ENCODE measurements at places on chromosomes 3 and 15.

- DNase-seq = no peak
- no peak overlapping the region for H3K27ac ChIP-seq
- no peaks in the 10 kb centered on the region for H3K36me3 ChIP-seq
These were observed 75.0 kb downstream of the GABRB3 start for GRCh38 chr15:26697913-26698312.

DNA sequence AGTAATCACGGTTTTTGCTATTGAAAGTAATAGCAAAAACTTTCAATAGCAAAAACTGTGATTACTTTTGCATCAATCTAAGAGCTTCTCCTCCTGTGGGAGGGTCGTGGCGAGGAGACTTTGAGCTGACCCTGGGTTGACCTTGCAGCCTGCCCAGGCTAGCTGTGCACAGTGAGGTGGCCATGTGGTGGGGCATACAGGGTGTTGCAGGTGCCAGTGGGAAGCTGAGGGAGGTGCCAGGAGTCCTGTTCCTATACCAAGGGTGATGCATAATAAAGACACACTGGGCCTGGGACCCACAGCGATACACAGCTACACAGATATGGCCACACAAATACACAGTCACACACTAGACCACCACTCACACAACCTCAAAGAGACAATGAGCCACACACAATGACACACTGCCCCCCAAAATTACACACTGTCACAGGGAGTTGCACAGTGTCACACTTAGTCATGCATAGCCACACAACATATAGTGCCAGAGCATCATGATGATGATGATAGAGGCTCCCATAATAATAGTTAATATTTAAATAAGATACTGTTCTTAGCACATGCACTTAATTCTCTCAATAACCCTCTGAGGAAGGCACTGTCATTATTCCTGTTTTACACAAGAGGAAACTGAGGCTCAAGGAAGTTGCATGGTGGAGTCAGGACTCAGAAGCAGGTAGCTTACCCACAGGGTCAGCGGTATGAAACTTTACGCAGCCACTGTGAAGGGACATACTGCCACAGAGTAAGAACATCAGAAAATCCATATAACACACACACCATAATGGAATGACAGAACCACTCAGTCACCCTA lies 6.3 kb downstream of the PLCD1 start:
- no peak overlapping the region for H3K27ac ChIP-seq
- H3K4me3 ChIP-seq = no peak overlapping the region
- no peaks in the 10 kb centered on the region for H3K27me3 ChIP-seq
- no peaks in the 10 kb centered on the region for H3K36me3 ChIP-seq
- no peak for DNase-seq

DNA sequence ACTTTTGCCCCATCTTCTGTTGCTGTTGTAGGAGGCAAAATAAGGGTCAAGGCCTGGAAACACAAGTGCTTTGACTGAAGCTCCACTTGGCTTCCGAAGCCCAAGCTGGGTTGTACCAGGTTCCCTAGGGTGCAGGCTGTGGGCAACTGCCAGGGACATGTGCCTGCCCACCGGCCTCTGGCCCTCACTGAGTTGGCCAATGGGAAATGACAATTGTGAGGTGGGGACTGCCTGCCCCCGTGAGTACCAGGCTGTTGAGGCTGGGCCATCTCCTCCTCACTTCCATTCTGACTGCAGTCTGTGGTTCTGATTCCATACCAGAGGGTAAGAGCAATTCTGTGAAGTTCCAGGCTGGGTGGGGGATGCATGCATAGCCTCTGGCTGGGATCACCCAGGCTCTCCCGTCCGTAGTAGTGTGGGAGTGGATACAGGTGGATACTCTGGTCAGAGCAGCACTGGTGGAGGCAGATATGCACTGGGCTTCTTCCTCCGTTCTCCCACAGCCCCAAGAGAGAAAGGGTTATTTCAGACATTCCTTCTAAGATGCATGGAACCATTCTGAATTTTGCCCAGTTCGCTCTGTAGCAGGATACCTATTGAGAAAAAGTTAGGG lies at the start of gene ADIPOQ:
TSS of gene ADIPOQ (plus strand) at position 285 of the 613 bp plus-strand sequence. CDS start 10,349 bp downstream, outside the sequence.
- no peak within 1 kb of the TSS for H3K4me3 ChIP-seq
- no peaks in the 10 kb centered on the region for H3K4me1 ChIP-seq
- no peak for DNase-seq
- H3K36me3 ChIP-seq = no peaks in the 10 kb centered on the region
- no peaks in the 10 kb centered on the region for H3K27me3 ChIP-seq

DNA sequence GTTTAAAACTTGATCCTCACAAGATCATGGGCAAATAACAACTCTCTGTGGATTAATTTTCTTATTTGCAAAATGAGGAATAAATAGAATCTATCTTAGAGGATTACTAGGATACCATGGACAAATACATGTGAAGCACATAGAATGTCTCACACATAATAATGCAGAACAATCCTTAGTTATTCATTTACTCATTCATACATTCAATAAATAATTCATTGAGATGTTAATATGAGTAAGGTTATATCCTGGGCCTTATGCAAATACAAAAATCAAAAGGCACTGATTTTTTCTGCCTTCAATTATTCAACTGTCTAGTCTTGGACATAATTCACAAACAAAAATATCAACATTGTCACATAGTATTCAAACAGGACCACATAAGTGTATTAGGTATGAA lies 654.1 kb downstream of the MECOM start:
- H3K4me1 ChIP-seq = no peaks in the 10 kb centered on the region
- no peak overlapping the region for H3K4me3 ChIP-seq
- no peak overlapping the region for H3K27ac ChIP-seq
- no peak for DNase-seq
- H3K36me3 ChIP-seq = no peaks in the 10 kb centered on the region
- H3K27me3 ChIP-seq = no peaks in the 10 kb centered on the region

DNA sequence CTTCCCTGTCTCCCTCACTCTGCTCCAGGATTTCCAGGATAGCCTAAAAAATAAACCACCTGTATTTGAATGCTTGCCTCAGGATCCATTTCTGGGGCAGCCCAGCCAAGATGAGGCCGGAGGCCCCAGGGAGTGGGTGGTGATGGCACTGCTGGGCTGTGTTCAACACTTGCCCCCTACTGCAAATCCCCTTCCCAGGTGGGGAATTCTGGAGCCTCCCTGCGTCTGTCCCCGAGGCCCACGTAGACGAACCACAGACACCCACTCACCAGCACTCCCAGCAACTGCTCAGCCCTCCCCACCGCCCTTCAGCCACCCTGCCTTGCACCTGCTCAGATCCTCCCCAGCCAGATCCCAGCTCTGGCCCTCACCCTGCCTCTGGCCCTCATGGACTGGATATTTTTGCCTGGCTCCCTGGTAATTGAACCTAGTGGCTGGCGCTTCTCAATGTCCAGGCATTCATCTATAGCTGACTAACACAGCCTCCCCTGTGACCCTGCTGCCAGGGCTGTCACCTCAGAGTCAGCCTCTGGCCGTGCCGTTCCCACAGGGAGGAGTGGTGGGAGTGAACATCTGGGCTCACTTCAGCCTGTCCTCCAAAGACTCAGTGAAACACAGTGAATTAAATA lies 17.1 kb upstream of the EPB42 start:
- no peaks in the 10 kb centered on the region for H3K27me3 ChIP-seq
- H3K4me3 ChIP-seq = no peak overlapping the region
- no peaks in the 10 kb centered on the region for H3K36me3 ChIP-seq
- no peak overlapping the region for H3K27ac ChIP-seq
- DNase-seq = no peak
